Umbilical cord (tissue), 2 donors: ENCODE measurements at places on chromosomes 1 and 21.

GRCh38 chr1:149927056-149927562 is 494 bp downstream of the SF3B4 start:
- no peak for DNase-seq

DNA sequence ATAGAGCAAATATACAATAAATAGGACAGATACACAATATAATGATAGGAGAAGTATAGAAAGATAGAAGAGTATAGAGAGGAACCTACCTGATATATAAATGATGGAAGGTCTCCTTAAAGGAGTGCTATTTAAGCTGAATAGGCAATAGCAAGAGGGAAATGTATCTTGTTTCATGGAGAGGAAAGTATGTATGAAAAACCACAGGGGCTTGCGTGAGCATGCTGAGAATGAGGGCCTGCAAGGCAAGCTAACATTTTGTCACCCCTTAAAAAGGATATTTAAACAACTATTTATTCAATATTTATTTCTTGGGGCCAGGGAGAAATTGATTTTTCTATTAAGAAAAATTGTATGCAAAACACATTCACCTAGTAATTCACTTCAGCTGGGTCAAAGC is 150.9 kb upstream of the ZRANB2 start:
- DNase-seq: no peak

GRCh38 chr1:232511172-232511571 is 118.8 kb downstream of the SIPA1L2 start:
- no peak for DNase-seq

- no peak for DNase-seq
These were observed 28.4 kb downstream of the TNNT2 start for GRCh38 chr1:201349092-201349491.
